Stimulated activated CD8-positive, alpha-beta memory T cell treated with anti-CD3 and anti-CD28 coated beads, Interleukin-4, amount 100 ng/mL, for 48 hours (primary cell): ENCODE measurements at places on chromosomes 11 and 22.

DNA sequence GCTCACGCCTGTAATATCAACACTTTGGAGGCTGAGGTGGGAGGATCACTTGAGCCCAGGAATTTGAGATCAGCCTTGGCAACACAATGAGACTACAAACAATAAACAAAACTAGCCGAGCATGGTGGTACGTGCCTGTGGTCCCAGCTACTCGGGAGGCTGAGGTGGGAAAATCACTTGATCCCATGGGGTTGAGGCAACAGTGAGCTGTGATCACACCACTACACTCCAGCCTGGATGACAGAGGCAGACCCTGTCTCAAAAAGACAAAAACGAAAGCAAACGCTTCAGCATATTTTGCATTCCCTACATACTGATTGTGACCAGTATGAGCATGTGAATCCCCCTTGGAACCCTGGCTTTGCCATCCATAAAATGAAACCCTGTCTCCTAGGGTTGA is 33.9 kb upstream of the MN1 start:
- no peak for DNase-seq

DNA sequence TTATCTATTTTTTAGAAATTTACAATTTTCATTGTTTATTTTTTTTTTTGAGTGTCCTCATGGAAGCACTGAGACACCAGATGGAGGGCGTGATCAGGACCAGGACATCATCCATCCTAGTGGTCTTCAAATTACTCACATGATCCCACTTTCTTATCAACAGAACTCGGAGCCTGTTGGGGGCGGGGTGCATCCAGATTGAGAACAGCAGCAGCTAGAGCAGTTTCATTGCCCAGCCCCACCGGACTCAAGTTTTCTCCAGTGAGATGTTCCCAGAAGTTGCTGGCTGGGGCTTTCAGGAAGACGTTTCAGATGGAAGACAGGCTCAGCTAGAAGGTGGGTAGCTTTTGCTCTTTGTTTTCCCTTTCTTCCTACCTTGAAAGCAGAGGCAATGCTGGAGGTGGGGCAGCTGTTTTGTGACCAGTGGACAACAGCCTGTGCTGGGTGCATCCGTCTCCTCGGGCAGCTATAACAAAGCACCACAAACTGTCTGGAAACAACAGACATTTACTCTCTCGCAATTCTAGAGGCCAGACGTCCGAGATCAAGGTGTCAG is 562.1 kb downstream of the TBC1D22A start:
- no peak for DNase-seq

GRCh38 chr11:2089536-2090165 is 49.5 kb downstream of the IGF2 start:
- peak; percentile 71 for DNase-seq

DNA sequence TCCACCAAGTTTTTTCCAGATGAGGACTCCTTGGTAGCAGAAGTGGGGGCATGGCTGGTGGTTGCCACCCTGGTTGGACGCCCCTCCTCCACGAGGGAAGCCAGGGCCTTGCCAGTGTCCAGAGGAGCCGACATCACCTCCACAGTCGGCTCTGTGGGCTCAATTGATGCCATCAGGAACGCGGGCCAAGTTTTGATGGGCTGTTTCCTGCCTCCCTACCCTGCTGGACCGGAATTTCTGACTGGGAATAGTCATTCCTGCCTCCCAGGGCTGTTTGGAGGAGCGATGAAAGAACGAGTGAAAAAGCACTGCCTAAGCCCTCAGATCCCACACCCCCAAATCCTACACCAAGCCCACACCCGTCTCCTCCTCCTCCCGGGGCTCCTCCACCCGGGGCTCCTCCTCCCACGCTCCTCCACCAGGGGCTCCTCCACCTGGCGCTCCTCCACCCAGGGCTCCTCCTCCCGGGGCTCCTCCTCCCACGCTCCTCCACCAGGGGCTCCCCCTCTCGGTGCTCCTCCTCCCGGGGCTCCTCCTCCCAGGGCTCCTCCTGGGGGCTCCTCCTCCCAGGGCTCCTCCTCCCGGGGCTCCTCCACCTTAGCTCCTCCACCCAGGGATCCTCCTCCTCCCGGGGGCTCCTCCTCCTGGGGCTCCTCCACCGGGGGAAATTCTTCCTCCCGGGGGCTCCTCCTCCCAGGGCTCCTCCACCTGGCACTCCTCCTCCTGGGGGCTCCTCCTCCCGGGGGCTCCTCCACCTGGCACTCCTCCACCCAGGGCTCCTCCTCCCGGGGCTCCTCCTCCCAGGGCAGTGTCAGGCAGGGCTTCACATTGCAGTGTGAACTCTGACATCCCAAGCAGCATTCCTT is 10.0 kb upstream of the PRR5 start:
- no peak for DNase-seq

- DNase-seq = no peak
Measured at GRCh38 chr11:110027627-110028371, 65.4 kb upstream of the ZC3H12C start.

DNA sequence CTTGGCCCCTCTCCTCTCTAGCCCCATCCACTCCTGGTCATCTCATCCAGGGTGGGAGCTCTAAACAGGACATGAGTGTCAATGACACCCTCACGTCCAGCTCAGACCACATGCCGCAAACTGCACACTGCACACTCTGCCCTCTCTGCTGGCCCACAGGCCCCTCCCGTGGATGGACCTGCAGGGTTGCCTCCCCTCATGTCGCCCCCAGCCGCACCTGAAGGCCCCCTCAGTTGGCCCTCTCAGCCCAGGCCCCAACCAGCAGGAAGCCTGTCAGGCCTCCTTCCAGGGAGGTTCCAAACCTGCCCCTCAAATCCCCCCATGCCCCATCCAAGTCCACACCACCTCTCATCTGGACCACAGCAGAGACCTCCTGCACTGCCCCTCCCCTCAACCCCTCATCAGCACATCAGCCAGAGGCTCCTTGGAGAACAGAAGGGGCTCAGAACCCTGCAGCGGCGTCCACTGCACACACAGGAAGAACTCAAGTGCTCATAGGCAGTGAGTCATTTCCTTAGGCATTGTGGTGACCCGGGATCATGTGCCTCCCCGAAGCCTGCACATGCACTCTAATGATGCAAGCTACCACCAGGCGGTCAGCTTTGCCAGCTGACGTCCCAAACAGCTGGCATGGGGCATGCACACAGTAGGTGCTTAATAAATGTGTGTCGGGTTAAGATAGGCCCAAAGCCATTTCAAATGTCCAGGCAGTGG is 12.9 kb upstream of the CDKN1C start:
- peak; percentile 71 for DNase-seq

DNA sequence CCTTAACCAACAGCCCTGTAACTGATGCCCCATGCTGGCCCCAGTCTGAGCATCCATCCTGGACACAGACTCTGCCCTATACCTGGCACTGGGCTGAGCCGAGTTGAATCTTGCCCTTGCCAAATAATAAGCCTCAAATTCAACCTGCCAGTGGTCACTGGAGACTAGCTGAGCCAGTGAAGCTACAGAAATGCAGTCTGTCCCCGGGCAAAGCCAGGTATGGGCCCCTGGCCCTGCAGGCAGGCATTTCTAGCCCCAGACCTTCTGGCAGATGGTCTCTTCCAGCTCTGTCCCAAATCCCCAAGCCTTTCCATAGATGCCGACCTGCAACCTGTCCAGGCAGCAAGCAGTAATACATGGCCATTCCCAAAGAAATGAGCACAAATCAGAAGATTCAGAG is 4.7 kb downstream of the CLPB start:
- no peak for DNase-seq

DNA sequence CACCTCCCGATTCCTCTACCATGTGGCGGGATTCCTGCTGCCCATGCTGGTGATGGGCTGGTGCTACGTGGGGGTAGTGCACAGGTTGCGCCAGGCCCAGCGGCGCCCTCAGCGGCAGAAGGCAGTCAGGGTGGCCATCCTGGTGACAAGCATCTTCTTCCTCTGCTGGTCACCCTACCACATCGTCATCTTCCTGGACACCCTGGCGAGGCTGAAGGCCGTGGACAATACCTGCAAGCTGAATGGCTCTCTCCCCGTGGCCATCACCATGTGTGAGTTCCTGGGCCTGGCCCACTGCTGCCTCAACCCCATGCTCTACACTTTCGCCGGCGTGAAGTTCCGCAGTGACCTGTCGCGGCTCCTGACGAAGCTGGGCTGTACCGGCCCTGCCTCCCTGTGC is 10.5 kb downstream of the CXCR5 start:
- no peak for DNase-seq

DNA sequence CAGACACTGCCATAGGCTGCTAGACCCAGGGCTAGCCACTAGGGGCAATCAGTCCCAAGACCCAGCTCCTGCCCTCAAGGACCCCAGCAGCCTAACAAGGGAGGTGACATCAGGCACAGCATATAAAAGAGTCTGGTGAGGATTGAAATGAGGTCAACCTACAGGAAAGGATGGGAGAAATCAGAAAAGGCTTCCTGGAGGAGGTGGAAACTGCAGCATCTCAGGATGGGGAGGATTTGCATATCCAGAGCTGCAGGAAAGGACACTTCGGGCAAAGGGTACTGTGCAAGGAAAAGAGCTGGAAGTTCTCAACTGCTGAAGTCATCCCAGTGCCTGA is 2.9 kb upstream of the ARFGAP2 start:
- DNase-seq = peak; percentile 67

DNA sequence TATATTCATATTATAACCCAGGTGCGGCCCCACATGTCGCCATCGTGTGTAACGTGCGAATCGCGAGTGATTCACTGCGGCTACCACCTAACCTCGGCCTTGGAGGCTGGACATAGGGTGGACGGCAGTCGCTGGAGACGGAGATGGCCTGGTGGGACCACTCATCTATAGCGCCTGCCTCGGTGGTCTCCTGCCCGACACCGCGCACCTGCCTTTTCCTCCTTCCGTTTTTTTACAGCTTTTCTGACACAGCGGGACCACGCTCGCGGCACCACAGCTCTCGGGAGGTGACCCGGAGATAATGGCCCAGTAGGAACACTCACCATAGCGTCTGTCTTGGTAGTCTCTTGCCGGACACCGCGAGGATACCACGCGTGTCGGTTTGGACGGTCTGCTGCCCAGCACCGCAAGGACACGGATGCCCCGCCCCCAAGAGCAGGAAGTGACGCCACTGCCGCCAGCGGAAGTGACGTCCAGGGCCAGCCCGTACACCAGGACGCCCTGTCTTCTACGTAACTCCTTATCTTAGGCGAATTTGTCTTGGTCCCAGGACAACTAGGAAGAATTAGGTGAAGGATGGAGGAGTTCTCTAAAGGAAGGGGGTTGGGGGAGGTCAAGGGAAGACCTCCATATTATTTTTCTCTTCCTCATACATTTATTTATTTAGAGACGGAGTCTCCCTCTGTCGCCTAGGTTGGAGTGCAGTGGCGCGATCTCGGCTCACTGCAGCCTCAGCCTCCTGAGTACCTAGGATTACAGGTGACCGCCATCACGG is 6.4 kb downstream of the SNU13 start:
- DNase-seq = peak; percentile 92
